ENCODE measurements at places on chromosomes 5 and 9.

DNA sequence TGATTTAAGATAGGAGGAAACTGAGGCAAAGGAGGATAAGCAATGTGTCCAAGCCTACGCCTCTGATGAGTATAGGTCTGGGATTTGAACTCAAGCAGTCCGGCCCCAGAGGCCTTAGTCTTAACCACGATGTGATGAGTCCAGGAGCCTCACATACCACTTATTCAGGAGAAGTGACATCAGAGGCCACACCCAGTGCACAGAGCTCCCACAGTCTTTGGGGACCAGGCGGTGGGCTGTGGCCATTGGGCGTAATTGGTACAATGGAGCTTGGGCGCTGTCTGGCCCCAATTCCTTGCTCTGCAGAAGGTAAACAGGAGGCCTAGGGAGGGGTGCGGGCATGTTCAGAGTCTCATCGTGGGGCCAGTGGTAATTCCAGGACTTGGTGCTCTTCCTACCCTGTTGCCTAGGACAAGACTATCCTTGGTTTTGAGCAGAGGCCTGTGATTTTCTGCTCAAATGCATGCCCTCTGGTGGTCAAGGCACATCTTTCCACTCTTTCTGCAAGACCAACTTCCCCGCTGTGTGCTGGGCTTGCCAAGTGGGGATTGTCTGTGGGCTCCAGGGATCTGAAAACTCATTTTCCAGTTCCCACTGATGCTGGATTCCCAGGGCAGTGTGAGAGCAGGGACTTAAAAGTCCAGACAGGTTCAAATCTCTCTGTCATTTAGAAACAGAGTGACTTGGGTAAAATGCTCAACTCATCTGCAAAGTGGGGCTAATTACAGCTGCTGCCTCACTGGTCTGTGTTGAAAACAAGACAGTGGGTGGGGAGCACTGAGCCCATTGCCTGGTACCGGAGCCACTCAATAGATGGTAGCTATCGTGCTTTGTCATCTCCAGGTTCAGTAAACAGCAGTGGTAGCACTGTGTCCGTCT, 15.8 kb downstream of the NDST1 start:
- no peak for DNase-seq

GRCh38 chr5:135120951-135121350, 86.9 kb upstream of the PITX1 start:
- DNase-seq = no peak

DNA sequence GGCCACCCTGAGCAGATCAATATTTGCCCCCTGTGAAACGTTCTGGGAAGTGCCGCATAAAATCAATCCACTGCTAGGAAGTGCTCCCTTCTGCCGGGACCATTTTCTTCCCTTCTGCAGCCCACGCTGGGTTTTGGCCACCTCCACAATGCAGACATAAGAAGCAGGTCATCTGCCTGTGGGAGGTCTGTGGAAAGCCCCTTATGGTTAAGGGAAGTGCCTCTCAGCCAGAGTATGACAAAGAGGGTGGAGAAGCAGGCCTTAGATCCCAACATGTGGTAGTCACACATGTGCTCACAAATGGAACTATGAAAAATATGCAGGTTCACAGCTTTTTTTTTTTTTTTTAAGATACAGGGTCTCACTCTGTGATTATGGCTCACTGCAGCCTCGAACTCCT, 82.8 kb downstream of the SLC1A3 start:
- DNase-seq = no peak

- DNase-seq = no peak
Observed at GRCh38 chr9:12916042-12916441, 141.2 kb downstream of the LURAP1L start.

DNA sequence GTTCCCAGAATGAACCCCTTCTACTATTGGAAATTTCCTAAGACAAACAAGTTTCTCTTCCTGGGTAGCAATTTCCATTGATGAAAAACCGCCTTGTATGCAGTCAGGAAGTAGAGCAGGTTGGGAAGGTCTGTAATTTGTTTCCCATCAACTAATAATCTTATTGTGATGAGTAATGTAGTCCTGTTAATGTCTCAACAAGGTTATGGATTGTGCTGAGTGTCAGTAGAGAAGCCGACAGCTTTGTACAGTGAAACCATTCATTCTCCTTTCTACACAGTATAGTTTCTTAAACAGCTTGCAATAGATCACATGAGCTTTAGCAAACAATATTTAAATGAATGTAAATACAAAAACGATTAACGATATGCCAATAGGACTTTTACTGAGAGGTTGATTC, 355.4 kb upstream of the WWC1 start:
- no peak for DNase-seq

DNA sequence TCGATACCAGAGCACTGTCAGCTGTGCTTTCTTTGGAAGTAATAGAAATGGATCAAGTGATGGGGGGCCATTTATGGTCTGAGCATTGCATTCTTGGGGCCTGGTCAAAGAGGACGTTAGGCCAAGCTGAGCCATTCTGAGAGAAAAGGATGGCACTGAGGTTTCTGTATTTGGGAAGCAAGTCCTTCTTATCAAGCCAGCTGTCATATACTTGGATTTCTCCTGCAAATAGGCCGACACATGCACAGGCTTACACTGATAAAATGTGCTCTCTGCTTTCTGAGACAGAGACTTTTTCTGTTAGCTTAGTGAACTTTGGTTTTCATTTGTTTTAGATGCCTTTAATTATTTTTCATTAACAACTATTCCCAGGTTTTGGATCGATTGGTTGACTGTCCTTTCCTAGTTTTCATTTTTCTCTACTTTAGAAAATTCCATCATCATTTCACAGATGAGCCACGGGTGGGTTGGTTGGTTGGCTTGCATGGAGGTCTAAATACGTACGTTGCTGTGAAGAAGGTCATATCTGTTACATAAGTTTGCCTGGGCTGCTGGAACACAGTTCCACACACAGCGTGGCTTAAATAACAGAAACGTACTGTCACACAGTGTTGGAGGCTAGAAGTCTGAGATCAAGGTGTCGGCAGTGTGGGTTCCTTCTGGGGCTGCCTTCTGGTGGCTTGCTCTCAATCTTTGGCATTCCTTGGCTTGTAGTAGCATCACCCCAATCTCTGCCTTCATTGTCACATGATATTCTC, 20.3 kb downstream of the TMOD1 start:
- DNase-seq = no peak

DNA sequence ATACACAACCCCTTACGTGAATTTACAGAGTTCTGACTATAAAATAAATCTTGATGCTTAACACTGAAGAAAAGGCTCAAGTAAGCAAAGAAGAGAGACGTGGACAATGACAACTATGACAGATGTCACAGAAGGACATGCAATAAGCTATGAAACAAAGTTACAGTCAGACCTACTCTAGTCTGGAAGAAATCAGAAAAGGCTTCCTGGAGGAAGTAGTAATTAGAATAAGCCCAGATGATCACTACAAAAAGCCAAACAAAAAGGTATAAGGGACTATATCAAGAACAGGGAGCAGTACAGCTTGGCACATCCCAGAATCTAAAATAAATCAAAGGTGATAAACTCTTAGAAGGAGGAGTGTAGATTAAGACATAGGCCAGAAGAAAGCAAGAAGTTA, 6.3 kb downstream of the FNIP1 start:
- DNase-seq = no peak

DNA sequence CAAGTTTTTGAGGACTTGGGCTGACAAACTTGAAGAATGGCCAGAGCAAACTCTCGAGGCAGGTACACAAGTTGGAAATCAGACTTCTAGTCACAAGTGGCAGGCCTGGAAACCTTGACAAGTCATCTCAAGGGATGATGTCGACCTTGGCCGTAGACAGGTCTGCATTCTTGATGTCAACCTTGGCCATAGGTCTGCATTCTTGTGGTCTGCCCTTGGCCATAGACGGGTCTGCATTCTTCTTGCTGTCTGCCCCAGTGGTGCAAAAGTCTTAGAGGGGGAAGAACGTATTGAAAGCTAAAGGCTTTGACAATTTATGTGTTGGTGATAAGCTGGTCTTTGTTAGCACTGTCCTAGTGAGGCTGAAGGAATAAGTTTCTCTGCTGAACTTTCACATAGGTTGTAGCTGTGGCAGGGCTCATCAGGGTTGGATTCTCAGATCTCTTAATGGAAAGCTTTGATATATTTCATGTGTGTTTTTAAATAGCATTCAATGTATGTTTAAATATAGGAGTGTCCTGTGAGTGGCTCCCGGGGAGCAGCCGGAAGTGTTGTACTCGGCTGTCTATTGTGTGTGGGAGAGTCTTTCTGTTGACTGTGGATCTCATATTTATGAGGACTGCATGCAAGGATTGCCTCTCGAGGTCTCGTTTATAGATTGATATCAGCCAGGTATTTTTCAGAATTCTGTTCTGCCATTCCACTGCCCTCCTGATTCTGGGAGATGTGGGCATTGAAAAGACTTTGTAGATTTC, 27.0 kb downstream of the SUB1 start:
- DNase-seq = no peak

DNA sequence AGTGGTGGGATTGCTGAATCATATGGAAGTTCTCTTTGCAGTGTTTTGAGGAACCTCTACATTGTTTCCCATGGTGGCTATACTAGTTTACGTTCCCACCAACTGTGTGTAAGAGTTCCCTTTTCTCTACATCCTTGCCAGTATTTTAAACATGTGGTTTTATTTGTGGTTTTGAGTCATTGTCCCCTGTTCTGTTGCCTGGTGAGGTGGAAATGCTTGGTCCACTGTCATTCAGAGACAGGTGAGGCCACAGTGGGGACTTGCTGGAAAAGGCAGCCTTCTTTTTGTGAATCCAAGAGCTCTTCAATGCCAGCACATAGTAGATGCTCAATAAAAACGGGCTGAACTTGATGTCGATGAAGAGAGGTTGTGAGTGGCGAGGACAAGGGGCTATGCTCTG, 44.2 kb downstream of the SH3PXD2B start:
- no peak for DNase-seq

GRCh38 chr5:6453937-6454560, 5.4 kb downstream of the UBE2QL1 start:
- DNase-seq = no peak

- no peak for DNase-seq
Observed at GRCh38 chr5:37921452-37921851, 81.6 kb upstream of the GDNF start.

- no peak for DNase-seq
Observed at GRCh38 chr9:107925749-107926297, 436.3 kb upstream of the KLF4 start.

DNA sequence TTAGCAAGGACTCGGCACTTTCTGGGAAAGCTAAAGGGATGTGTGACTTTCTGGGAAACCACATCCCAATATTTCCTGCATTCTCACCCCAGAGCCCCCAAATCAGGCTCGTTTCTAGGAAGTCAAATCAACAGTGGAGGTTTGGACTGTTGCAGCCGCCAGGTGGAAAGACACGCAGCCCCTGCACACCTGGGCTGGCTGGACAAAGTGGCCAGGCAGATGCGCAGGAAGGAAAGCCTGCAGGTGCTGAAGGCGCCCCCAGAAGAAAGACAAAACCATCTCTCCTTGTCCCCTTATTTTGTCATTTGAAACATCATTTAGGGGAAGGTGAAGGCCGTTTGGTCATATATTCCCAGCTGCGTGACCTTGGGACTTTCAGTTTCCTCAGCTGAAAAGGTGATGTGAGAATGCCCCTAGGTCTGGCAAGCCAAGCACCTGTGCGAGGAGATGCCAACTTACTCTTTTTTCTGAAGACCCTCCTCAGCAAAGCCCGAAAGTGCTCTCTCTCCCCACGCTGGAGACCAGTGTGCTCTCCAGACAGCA, 97.9 kb upstream of the CPEB4 start:
- DNase-seq = no peak

- DNase-seq = no peak
Observed at GRCh38 chr9:87594662-87595061, 97.0 kb downstream of the DAPK1 start.

GRCh38 chr5:72160959-72161358, 53.7 kb downstream of the MAP1B start:
- DNase-seq = no peak

DNA sequence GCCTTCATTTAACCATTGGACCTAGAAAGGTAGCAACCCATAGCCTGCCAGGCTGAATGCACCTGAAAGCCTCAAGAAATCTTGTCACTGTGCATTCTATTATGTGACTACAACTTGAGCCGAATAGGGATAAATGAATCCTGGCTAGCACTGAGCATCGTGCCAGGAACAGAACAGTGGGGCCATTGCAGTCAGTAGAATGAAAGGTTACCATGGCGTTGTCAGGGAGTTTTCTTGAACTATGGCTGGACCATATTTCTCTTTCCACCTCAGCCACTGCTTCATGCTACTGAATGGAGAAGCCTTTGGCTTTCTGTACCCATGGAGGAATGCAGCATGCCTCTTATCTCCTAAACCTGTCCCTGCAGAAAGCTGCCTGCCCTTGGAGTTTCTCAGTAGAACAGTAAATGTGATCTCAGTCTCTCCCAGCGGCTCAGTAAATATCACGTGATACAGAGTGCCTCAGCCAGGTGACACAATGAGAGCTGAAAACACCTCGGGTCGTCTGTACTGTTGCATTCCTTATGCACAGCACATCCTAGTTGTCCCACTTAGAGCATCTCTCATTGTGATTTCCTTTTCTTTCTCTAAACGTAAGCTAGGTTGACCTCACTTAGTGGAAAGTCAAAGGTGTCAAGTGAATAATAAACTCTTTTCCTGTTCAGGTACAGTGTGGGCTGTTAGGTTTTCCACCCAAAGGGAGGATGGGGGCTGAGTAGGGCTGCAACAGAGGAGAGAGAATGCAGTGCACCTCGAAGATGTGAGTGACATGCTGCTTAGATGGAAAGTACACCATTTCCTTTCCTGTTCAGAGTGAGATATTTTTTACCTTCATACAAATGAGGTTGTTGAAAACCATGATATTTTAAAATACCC, 115.3 kb downstream of the MACIR start:
- no peak for DNase-seq

- no peak for DNase-seq
Observed at GRCh38 chr5:172163346-172163745, 24.7 kb downstream of the STK10 start.

- DNase-seq = no peak
Observed at GRCh38 chr5:107634981-107635848, 35.5 kb downstream of the EFNA5 start.

- no peak for DNase-seq
Observed at GRCh38 chr5:136032564-136032963, 3.8 kb downstream of the TGFBI start.

- no peak for DNase-seq
Observed at GRCh38 chr5:139660923-139661814, 13.0 kb downstream of the CXXC5 start.

DNA sequence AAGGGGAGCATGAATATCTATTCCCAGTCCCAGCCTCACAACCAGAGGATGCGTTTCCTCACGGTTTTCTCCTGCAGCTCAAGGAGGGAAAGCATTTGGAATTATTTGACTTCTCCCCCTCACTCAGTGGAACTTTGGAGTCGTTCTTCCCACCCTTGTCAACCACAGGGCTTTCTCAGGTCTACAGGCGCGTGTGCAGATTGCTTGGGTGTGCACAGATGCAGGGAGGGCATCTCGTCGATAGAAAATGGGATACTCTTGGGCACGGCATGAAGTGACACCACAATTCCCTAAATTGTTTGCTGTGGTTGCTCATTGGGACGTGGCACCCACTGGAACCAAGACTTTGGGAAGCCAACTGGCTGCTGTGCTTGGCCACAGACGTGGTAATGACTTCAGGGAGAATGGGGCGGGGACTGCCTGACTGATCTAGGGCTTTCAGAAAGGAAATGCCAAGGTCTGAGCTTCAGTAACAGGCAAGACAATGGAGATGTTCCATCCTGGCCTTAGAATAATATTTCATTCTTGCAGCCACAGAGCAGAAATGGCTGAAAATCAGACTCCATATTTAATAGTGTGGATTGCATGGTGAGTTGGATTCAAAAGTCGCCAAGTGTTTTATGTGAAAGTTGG, 12.2 kb upstream of the OBP2B start:
- no peak for DNase-seq

- no peak for DNase-seq
Observed at GRCh38 chr9:121357011-121357410, 13.0 kb downstream of the STOM start.

All from T-helper 1 cell (primary cell).